ENCODE measurements at places on chromosomes 2 and 18.

- DNase-seq = no peak
These were observed 70.6 kb downstream of the UBR3 start for GRCh38 chr2:169897834-169898233.

GRCh38 chr18:3444954-3445353 lies 5.0 kb upstream of the TGIF1 start:
- no peak for DNase-seq

GRCh38 chr18:63298400-63299365 lies 20.9 kb downstream of the BCL2 start:
- DNase-seq = no peak

GRCh38 chr2:159427048-159427447 lies 140.5 kb upstream of the WDSUB1 start:
- DNase-seq = no peak

DNA sequence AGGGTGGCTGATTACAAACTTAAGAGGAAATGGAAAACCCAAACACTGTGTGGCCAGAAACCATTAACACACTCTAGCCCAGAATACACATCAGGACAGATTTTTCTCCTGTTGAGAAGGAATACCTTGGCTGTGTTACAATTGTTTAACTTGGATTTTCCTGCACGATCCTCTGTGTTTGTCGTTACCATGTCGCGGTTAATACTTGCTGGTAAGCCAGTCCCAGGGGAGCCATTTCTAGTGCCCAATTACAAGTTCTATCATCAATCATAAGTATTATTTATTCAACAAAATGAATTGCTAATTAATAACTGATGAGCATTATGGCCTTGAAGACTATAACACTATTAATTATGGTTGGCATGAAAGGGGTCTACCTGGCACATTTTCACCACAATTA lies 146.8 kb downstream of the LNPK start:
- DNase-seq = no peak

GRCh38 chr2:110678457-110679336 lies 834 bp upstream of the BUB1 start:
- peak; percentile 44 for DNase-seq

GRCh38 chr2:240581811-240582210 lies 4.7 kb upstream of the CAPN10 start:
- DNase-seq = no peak

- DNase-seq = no peak
These were observed 132.0 kb downstream of the EML6 start for GRCh38 chr2:54855434-54855833.

DNA sequence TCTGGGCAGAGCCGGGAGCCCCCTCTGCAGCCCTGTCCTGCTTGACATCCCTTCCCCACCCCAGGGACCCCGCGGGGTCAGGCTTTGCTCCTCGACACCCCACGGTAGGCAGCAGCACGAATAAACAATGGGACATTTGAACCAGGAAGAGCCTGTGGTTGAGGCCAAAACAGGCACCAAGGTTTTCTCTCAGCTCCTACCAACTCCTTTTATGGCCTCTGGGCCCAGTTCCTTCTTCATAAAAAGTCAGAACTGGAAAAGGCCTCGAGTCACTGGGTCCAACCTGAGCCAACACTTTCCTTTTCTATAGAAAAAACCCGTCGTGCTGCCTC lies 20.6 kb downstream of the TEX44 start:
- no peak for DNase-seq

DNA sequence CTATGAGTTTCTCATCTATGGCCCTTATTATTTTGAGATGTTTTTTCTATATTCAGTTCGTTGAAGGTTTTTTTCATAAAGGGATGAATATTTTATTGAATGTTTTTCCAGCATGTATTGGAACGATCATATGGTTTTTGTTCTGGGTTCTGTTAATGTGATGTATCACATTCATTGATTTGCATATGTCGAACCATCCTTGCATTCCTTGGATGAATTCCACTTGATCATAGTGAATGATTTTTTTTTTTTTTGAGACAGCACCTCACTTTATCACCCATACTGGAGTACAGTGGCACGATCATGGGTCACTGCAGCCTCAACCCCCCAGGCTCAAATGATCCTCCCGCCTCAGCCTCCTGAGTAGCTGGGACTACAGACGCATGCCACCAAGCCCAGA lies 5.5 kb upstream of the NEMP2 start:
- no peak for DNase-seq

GRCh38 chr2:179691235-179691634 lies 170.2 kb downstream of the ZNF385B start:
- DNase-seq = no peak

GRCh38 chr18:62875323-62875722 lies 160.0 kb downstream of the PHLPP1 start:
- no peak for DNase-seq

GRCh38 chr2:79065201-79065600 lies 22.6 kb downstream of the REG1B start:
- no peak for DNase-seq

DNA sequence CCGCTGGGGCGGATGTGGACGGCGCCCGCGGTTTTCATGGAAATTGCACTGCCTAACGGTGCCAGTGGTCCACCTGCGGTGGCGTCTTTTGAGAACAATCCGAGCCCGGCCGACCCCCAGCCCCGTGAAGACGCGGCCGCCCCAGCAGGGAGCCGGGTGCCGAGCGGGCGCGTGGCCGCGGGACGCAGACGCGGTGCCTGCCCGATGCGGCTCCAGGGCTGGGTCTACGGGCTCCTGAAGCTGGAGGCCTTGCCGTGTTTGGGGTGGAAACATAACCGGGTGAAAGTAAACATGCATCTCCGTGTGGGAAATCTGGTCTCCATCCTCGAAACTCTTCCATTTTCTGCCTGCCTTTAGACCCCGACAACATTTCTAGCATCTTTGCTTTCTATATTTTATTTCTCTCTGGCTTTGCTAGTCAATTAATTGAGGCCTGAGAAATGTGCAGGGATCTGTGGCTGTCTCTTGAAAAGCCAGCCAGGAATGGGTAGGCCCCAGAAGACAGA lies 572 bp downstream of the INPP4A start:
- no peak for DNase-seq

GRCh38 chr2:145739681-145740080 lies 1219.8 kb upstream of the ZEB2 start:
- DNase-seq = no peak

DNA sequence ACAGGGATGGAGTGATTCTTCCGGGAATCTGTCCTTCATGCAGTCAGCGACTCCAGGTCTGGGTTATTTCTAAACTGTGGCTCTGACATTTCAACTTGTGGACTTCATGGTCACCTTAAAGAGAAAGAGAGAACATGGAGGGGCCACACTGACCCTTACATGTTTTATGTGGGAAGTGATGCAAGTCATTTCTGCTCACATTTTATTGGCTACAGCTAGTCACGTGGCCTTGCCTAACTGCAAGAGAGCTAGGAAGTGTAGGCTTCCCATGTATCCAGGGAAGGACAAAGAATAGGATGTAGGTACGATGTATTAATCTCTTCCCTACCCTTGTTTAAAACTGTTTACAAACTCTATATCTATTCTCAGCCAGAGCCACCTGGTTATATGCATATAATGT lies 30.3 kb upstream of the AFTPH start:
- no peak for DNase-seq

- no peak for DNase-seq
These were observed 84.9 kb downstream of the SCN1A start for GRCh38 chr2:166042768-166043390.

DNA sequence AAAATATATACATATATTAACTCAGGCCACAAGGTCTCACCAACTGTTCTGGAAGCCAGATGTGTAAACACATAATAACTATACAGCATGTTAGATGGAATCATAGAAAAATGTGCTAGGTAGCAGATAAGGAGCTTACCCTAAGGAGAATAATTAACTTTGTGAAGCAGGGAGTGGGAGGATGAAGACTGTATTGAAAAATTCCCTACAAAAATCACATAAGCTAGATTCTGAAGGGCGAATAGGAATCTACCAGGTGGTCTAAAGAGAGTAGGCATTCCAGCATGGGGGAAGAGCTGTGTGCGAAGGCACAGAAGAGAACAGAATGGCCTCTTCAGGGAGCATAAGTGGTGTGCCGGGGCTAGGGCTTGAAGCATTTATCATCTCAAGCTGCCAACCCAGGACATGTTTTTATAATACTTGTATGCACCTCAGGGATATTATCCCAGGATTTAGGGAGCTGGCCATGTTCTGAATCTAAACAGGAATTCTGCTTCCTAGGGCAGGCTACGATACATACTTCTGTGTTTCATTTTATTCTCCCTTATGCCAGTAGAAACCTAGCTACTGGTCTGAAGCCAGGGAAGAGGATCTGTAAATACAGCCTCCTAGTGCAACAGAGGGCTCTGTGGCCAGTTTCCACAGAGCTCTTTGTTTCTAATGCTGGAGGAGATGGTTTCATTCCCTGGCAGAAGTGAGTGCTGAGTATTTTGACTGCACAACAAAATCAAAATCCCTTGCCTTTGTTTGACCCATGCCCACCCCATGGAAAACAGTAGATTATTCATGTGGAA lies 56.7 kb downstream of the NEMP2 start:
- DNase-seq = no peak

Data from CD4-positive, alpha-beta T cell treated with Interferon alpha-2 for 1 hour (primary cell).